ENCODE measurements at places on chromosomes 1 and 21. TPM values are rescaled to one million over a fixed set of nuclear protein-coding genes. Genes with fewer than 3 reads are reported as not detected.
A peak's percentile ranks its signal among the peaks of the same experiment; 100 is the strongest.

NTNG1 gene
- 1.4 TPM for total RNA-seq

IL22RA1 gene
- total RNA-seq, result 0.08 TPM

DNA sequence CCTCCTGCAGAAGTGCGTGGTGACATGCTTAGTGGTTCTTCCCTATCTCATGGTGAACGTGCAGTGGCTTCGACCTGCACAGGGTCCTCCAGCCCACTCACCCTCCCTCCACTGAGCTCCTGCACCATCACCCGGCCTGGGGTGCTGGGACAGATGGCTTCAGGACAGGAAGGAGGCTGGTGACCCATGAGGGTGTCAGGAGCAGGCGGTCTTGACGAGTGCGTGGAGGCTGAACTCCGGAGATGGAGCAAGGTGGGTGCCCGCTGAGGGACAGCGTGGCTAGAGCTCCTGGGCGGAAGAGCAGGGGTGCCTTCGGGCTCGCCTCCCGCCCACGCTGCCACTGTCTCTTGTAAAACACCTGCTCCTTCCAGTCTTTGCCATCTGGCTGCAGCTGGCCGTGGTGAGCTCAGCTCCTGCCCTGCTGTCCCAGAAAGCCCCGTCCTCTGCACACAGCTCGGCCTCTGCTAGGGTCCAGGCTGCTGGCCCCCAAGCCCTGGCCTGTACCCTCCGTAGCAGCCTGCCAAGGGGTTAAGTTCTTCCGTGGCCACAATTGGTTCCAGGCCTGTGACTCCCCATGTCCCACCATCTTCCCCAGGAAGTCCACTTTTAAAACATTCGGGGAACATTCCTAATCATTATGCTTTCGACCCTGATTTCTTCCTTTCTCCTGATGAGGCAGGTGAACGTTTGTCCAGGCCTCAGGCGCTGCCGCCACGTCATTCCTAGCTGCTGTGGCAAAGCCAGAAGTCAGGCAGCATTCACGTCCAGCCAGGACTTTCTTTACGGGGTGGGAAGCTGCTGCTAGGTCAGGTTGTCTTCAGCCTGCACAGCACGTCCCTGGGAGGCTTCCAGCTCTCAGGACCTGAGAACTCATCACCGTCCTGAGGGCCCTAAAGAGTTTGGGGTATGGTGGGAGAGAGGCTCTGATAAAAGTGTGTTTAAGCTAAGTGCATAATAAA, 8.1 kb downstream of the KRTAP10-1 start:
- DNase-seq, result no peak

- no peak for DNase-seq
Observed at GRCh38 chr1:44546403-44547053, 127.8 kb downstream of the TMEM53 start.

GRCh38 chr1:28538286-28538685, 14.6 kb upstream of the TRNAU1AP start:
- DNase-seq, result no peak

- no peak for DNase-seq
Observed at GRCh38 chr1:186985889-186986491, 157.2 kb downstream of the PLA2G4A start.

DNA sequence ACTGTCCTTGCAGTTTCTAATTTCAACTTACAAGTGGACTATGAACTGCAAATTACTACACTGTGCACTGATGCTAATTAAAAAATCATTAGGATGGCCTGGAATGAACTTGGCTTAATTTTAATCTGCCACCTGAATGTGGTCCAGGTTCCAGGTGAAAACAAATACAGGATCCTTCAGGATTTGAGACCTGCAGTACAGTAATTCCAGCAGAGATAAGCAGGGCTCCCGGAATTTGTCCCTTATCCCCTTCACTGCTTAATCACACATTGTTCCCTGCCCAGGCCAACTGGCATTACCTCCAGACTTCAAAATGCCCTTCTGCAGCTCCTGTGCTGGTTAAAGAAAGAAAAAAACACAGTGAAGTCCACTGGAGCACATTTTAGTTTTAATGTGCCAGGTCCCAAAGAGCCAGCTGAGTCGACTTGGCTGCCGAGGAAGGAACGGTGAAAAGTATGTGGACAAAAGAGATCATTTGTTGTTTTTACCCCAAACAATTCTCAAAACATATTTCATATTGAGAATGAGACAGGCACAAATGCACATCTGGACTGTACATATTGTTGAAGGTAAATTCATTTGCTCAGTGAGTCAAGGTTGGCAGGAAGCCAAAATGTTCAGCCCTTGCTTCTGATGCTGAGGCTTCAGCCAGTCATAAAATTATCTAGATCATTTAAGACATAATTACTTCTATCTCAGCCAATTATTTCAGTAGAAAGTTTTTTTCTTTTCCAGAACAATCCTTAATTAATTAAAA, 28.3 kb downstream of the DEGS1 start:
- DNase-seq, result no peak

DNA sequence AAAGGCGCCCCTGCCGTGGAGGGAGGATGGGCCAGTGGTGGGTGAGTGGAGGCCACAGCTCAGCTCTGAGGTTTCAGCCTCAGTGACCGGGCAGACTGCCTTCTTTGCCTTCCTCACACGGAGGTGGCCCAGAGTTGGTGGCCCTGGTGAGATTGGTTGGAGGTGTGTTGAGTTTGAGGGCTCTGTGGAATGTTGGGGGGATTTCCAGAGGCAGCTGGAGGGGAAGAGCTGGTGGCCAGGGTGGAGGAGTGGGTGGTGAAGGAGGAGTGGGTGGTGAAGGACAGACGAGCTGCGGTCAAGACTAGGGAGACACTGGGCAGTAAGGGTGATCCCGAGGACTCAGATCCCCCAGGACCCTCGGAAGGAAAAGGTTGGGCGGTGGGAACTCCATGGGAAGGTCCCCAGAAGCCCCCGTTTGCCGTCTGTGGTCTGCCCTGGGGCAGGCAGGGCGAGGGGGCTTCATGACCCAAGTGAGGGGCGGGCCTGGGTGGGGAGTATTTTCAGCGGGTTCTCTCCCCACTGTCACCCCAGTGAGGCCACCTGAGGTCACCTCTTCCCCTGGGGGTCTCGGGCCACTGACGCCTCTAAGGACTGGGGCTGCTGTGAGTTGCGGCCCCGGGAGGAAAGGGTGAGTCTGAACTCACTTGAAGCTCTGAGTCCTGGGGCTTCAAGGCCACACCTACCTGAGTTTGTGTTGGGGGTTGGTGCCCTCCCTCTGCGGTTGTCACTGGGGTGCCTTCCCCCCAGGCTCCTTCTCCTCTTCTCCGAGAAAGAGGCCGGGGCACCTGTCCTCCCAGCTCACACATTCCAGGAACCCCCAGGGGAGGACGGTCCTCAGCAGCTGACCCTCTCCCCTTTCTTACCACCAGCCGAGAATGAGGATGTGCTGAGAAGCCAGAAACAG, 22.7 kb upstream of the PIK3CD start:
- DNase-seq, result peak; percentile 72

DNA sequence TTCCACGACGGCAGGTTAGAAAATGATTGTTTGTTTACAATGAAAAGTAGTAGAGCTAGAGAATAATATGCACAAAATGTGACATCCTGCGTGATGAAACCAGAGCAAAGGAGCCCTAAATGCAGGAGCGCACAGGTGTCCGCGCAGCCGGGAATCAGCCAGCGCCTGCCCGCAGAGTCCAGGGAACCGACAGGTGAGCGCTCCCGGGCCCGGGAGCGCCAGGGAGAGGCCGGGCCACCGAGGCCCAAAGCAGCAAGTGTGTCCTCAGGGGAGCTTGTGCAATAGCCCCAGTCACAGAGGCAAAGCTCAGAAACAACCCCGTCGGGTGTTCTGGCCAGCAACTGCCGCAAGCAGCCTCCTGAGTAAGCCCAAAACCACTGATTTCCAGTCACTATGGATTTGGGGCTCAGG, 789 bp upstream of the GALE start:
- no peak for DNase-seq
